ENCODE measurements at places on chromosomes 5 and 9.

DNA sequence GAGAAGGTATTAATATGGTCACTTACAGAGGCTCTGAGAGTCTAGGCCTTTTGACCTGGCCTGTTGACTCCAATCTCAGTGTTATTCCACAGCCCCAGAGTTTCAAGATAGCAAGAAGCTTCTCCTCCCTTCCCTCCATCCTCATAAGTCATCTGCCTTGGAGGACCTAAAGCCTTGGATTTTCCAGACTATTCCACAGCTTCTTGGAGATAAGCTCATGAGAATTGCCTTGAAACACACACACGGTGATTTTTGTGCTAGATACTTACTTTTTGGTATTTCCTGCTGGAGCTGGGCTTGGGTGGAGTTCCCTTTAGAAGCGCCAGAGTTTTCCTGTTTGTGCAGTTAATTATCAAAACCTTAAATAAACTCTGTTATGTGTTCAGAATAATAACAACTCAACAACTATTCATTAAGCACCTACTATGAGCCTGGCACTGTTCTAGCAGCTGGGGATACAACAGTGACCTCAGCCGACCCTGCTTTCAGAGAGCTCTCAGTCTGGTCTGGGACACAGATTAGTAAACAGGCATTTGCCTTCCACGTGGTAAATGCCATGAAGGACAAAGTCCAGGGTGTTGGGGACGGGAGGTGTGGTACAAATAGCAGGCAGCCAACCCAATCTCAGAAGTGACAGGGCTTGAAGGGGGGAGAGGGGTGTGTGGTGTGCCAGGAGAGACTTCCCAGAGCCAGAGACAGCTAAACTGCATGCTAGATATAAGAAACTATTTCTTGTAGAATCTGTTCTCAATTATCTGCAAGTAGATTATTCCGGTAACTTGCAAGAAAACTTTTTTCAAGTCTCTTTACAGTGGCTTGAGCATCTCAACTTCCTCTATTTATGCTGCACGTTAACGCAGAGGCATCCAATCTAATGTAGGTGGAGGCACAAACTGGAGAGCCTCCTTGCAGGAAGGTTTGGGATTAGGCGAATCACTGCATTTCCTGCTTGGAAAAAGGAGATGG is 55.9 kb upstream of the KLF9 start:
- DNase-seq, result no peak

DNA sequence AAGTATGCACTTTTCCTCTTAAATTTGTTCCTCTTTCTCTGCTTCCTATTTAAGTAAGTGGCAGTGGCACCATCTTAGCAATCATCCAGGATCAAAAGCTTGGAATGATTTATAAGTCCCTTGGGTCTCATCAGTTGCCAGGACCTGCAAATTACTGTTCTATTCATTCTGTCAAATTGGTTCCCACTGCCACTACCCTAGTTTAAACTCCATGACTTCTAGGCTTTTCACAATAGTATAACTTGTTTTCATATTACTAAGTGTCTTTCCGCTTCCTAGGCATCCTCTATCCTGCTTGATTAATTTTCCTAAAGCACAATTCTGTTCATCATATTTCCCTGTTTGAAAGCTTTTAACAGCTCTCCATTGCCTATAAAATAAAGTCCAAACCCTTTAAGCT is 363.9 kb upstream of the MEF2C start:
- DNase-seq, result no peak

GRCh38 chr5:103232393-103232999 is 26.1 kb upstream of the MACIR start:
- no peak for DNase-seq

- no peak for DNase-seq
These were observed 37.8 kb upstream of the ATP6V1G1 start for GRCh38 chr9:114549697-114550330.

DNA sequence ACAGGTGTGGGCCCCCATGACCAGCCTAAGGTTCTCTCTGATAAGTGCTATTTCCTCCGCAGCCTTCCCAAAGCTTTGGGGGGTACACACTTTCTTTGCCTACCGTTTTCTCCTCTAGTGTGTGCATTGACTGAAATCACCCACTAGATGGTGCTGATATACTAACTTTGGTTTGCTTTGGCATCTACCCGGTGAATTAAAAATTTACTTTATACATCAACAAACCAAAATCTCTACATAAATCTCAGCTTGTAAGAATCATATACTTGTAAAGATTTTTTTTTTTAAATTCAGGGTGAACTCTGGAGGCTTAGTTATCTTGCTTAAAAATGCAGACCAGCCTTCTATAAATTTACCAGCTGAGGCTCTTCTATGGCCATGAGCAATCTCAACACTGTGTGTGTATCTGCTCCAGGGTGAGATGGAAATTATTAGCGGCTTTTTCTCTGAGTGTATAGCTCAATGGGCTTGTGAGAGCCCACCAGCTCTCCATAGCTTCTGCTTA is 475.7 kb upstream of the TNC start:
- DNase-seq, result no peak

- DNase-seq, result no peak
These were observed 50.2 kb downstream of the CARTPT start for GRCh38 chr5:71769287-71769686.

All from WTC11 (cell line).